ENCODE measurements at places on chromosomes 5 and 9. TPM values are rescaled to one million over a fixed set of nuclear protein-coding genes. Genes with fewer than 3 reads are reported as not detected.

Gene SOHLH1
- total RNA-seq, result not detected

Gene ZFP2
- 0.86 TPM for total RNA-seq

- peak overlapping the region; percentile 43 for H3K4me3 ChIP-seq
- H3K4me1 ChIP-seq, result no peaks in the 10 kb centered on the region
- no peaks in the 10 kb centered on the region for H3K36me3 ChIP-seq
- DNase-seq, result peak; percentile 18
- H3K27me3 ChIP-seq, result no peaks in the 10 kb centered on the region
- no peak overlapping the region for H3K27ac ChIP-seq
Measured at GRCh38 chr5:98839469-98840383, 66.3 kb downstream of the RGMB start.

Gene ASS1
- 58.4 TPM for total RNA-seq

DNA sequence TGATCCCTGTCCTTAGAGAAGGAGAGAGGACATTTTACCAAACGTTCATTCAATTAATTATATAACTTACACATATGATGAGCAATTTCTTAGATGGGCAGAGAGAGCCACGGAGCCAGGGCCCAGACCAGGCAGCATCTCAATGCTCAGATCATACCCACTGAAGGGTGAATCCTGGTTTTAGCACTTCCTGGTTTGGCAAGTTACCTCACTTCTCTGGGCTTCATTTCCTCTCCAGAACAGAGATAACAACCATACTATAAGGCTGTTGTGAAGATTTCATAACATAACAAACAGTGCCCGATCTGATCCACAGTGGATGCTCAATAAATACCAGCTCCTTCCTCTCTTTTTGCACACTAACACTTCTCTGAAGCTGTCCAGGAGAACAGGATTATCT, 271.1 kb downstream of the DENND1A start:
- no peaks in the 10 kb centered on the region for H3K27me3 ChIP-seq
- H3K36me3 ChIP-seq, result peaks cover 8% of the 10 kb centered on the region
- DNase-seq, result no peak
- no peak overlapping the region for H3K27ac ChIP-seq
- no peaks in the 10 kb centered on the region for H3K4me1 ChIP-seq
